ENCODE measurements at places on chromosomes 5 and 9.

DNA sequence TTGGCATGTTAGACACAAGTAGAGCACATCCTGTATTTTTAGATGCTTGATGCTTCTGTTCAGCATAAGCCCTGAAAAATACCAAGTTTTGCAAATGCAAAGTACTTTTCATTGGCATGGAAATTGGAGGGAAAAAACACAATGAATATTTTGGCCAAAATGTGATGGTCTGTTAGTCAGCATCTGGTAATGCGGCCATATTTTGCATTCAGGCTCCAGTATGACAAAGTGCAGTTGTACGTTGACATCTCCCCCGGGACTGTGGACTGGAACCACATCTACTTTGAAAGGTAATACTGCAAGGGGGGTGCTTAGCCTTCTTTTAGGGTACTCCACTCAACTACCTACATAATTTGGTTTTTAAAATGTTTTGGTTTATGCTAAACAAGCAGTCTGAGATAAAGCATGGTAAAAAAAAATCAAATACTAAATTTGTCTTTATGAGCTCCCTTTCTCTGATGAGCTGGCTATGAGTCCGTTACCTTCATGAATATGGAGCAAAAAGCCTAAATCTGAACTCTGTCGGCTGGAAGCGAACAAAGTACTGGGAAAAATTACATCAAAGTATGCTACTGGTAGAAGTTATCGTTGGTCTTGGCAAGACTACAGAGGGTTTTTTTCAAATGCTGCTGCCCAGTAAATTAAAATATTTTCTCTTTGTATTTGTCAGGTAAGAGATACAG, 297.0 kb downstream of the ARHGEF28 start:
- H3K27me3 ChIP-seq: no peaks in the 10 kb centered on the region
- DNase-seq: no peak
- H3K27ac ChIP-seq: no peak overlapping the region
- no peak overlapping the region for H3K4me3 ChIP-seq
- peaks cover 7% of the 10 kb centered on the region for H3K36me3 ChIP-seq
- peaks cover 10% of the 10 kb centered on the region for H3K4me1 ChIP-seq

DNA sequence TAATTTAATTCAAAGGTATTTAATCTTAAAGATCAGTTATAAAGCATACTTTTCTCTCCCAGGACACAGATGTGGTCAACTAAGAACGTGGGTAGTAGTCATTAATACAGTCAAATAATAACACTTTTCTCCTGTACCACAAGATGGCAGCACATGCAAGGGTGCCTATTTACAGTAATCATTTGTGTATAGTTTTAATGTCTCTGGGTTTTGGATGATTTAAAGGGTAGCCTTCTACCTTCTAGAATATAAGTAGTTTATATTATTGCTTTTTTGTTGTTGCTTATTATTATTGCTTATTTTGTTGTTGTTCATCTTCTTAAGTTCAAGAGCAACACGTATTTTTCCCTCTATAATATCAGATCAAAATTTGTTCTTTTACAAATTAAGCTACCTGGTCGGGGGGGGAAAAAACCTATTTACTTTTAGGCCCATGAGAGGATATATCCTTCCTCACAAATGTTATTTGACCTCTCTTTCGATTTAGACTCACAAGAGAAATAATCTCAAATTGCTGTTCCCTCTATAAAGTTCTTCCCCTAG, 59.6 kb upstream of the SLC27A6 start:
- no peaks in the 10 kb centered on the region for H3K4me1 ChIP-seq
- H3K27me3 ChIP-seq: no peaks in the 10 kb centered on the region
- H3K27ac ChIP-seq: no peak overlapping the region
- peak; percentile 68 for DNase-seq
- H3K36me3 ChIP-seq: no peaks in the 10 kb centered on the region

- no peaks in the 10 kb centered on the region for H3K36me3 ChIP-seq
- no peaks in the 10 kb centered on the region for H3K27me3 ChIP-seq
- no peaks in the 10 kb centered on the region for H3K4me1 ChIP-seq
- no peak for DNase-seq
Observed at GRCh38 chr5:102277144-102277543, 18.9 kb downstream of the SLCO4C1 start.

- H3K27ac ChIP-seq: peak overlapping the region; percentile 58
- H3K27me3 ChIP-seq: no peaks in the 10 kb centered on the region
Observed at GRCh38 chr5:34517249-34517648, 138.9 kb upstream of the RAI14 start.

DNA sequence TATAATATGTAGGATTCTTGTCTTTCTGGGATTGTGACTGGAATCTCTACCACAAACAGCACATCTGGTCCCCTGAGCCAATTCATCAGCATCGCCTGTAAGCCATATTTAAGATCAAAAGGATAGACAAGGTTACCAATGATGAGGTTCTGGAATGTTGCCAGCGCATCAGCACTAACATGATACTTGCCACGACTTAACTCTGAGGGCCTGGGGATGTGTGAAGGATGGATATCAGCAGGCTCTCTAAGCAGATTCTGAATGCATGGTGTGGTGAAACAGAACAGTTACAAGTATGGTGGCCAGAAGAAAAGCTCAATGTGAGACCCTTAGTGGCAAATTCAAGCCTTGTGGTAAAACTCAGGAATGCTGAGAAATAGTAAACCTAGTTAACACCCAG, 143.0 kb downstream of the XRCC4 start:
- no peaks in the 10 kb centered on the region for H3K36me3 ChIP-seq
- no peak overlapping the region for H3K27ac ChIP-seq
- H3K4me1 ChIP-seq: no peaks in the 10 kb centered on the region
- no peak overlapping the region for H3K4me3 ChIP-seq
- no peaks in the 10 kb centered on the region for H3K27me3 ChIP-seq

- H3K27me3 ChIP-seq: no peaks in the 10 kb centered on the region
- H3K36me3 ChIP-seq: no peaks in the 10 kb centered on the region
- DNase-seq: no peak
- no peak overlapping the region for H3K4me3 ChIP-seq
Observed at GRCh38 chr5:125913200-125913599, 510.0 kb upstream of the GRAMD2B start.
